ENCODE measurements at places on chromosomes 11 and 22. TPM values are rescaled to one million over a fixed set of nuclear protein-coding genes. Genes with fewer than 3 reads are reported as not detected.

The RFPL1 gene
- total RNA-seq = not detected

DNA sequence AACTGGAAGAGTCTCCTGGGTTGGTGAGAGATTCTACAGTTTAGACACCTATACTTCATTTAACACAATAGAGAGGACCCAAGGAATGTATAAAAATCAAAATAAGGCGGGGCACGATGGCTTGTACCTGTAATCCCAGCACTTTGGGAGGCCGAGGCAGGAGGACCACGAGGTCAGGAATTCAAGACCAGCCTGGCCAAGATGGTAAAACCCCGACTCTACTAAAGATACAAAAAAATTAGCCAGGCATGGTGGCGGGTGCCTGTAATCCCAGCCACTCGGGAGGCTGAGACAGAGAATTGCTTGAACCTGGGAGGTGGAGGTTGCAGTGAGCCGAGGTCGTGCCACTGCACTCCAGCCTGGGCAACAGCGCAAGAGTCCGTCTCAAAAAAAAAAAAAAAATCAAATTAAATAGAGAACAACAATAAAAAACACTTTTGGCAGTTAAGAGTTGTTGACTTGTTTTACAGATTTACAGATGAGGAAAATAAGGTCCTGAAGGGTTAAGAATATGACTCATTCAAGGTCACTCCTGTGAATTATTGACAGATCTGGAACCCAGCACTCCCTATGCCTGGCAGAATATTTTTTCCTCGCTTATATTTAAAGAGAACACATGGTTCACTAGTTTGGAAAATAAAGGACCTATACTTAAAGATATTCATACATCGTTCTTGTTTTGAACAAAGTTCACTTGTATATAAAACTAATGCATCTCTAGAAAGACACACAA is 5.2 kb downstream of the LGR4 start:
- no peak for DNase-seq

The MYRF gene
- 14.7 TPM for total RNA-seq

- no peak for DNase-seq
These were observed 1.9 kb upstream of the CARD16 start for GRCh38 chr11:105046898-105047579.
